Breast epithelium (tissue), 4 donors: ENCODE measurements at places on chromosomes 11 and 22. TPM values are rescaled to one million over a fixed set of nuclear protein-coding genes. Genes with fewer than 3 reads are reported as not detected.

GRCh38 chr11:62555464-62556107 lies 9.0 kb upstream of the AHNAK start:
- H3K27ac ChIP-seq = peak overlapping the region; percentile 98
- no peaks in the 10 kb centered on the region for H3K27me3 ChIP-seq
- H3K4me1 ChIP-seq = peaks cover 39% of the 10 kb centered on the region

DNA sequence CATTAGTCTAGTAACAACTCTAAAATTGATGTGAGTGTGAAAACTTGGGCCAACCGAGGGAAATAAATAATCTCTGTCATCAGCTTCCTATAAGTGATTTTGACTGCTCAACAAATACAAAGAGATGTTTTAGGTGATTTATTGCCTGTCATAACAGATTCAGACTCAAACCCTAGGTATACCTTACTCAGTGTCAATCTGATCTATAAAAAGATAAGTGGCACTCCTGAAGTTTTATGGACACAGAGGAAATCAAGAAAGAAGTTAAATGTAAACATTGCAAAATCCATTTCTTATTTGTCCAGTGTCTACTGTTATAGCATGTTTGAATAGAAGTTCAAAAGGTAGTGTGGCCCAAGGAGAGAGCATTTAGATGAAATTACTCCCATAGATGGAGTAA lies 30.4 kb upstream of the TYR start:
- no peaks in the 10 kb centered on the region for H3K36me3 ChIP-seq
- H3K4me1 ChIP-seq = no peaks in the 10 kb centered on the region
- no peak overlapping the region for H3K4me3 ChIP-seq
- DNase-seq = no peak

- H3K4me3 ChIP-seq = no peak overlapping the region
- no peaks in the 10 kb centered on the region for H3K4me1 ChIP-seq
- no peaks in the 10 kb centered on the region for H3K36me3 ChIP-seq
- no peak for DNase-seq
Measured at GRCh38 chr22:37241351-37242142, 2.5 kb downstream of the RAC2 start.

- no peaks in the 10 kb centered on the region for H3K4me1 ChIP-seq
- H3K27ac ChIP-seq = no peak overlapping the region
- H3K36me3 ChIP-seq = no peaks in the 10 kb centered on the region
Measured at GRCh38 chr22:27247701-27248434, 553.7 kb downstream of the MN1 start.

ZW10 gene
- 20.8 TPM for total RNA-seq

DNA sequence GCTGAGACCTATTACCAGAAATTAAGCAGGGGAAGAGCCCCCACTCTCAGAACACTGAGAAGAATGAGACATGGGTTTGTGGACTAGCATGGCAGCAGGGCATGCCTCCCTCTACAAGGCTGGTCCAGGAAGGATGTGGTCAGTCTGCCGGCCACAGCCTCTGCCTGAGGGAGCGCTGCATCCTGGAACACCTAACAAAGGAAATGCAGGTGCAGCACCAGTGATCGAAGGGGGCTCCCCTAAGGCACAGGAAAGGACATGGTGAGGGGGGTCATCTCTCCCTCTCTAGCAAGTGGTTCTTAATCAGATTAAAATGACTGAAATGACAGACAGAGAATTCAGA lies 40.6 kb upstream of the ARL14EP start:
- H3K4me1 ChIP-seq = no peaks in the 10 kb centered on the region
- no peaks in the 10 kb centered on the region for H3K27me3 ChIP-seq
- H3K4me3 ChIP-seq = no peak overlapping the region

DNA sequence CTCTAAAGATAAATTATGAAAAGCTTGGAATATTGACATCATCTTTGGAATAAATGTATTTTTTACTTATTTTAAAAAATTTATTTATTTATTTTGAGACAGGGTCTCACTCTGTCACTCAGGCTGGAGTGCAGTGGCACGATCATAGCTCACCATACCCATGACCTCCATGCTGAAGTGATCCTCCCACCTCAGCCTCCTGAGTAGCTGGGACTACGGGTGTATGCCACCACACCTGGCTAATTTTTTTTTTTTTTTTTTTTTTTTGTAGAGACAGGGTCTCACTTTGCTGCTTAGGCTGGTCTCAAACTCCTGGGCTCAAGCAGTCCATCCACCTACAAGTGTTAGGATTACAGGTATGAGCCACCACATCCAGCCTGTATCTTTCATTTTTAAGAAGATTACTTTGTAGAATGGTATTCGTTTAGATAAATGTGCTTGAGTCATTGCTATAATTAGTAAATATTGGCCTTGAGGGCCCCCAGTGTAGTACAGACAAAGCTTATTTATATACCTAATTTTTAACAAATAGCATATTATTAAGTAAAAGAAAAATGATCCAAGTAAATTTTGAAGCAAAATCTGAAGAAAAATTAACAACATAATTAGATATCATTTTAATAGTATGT lies 8.5 kb downstream of the SWAP70 start:
- no peak overlapping the region for H3K27ac ChIP-seq
- H3K36me3 ChIP-seq = no peaks in the 10 kb centered on the region
- no peak for DNase-seq
- no peaks in the 10 kb centered on the region for H3K27me3 ChIP-seq
- H3K4me3 ChIP-seq = no peak overlapping the region

GRCh38 chr11:76225122-76225611 lies 18.9 kb upstream of the WNT11 start:
- H3K4me1 ChIP-seq = no peaks in the 10 kb centered on the region
- DNase-seq = no peak
- H3K36me3 ChIP-seq = no peaks in the 10 kb centered on the region
- peak overlapping the region; percentile 12 for H3K27ac ChIP-seq
- H3K4me3 ChIP-seq = no peak overlapping the region

- H3K27me3 ChIP-seq = no peaks in the 10 kb centered on the region
- no peak for DNase-seq
- H3K36me3 ChIP-seq = no peaks in the 10 kb centered on the region
- H3K4me1 ChIP-seq = no peaks in the 10 kb centered on the region
Measured at GRCh38 chr11:35288817-35289541, 130.4 kb downstream of the SLC1A2 start.

DNA sequence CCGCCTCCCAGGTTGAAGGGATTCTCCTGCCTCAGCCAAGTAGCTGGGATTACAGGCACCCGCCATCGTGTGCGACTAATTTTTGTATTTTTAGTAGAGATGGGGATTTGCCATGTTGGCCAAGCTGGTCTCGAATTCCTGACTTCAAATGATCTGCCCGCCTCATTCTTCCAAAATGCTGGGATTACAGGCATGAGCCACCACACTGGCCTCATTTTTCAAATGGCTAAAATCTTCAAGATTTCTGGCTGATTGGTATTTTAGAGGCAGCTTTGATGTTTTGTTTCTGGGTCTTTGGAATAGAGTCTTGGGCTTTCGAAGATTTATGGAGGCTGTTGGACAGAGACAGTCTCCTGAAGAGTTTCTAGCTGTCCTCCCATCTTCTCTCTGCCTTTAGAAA lies 5.8 kb upstream of the SLC3A2 start:
- no peaks in the 10 kb centered on the region for H3K36me3 ChIP-seq
- H3K27ac ChIP-seq = no peak overlapping the region
- no peak overlapping the region for H3K4me3 ChIP-seq
- no peaks in the 10 kb centered on the region for H3K27me3 ChIP-seq
- DNase-seq = no peak
- peaks cover 12% of the 10 kb centered on the region for H3K4me1 ChIP-seq

- no peaks in the 10 kb centered on the region for H3K27me3 ChIP-seq
- no peak overlapping the region for H3K27ac ChIP-seq
- H3K4me1 ChIP-seq = no peaks in the 10 kb centered on the region
- no peak for DNase-seq
- no peak overlapping the region for H3K4me3 ChIP-seq
Measured at GRCh38 chr11:57900320-57900719, 123.4 kb upstream of the OR9Q1 start.

DNA sequence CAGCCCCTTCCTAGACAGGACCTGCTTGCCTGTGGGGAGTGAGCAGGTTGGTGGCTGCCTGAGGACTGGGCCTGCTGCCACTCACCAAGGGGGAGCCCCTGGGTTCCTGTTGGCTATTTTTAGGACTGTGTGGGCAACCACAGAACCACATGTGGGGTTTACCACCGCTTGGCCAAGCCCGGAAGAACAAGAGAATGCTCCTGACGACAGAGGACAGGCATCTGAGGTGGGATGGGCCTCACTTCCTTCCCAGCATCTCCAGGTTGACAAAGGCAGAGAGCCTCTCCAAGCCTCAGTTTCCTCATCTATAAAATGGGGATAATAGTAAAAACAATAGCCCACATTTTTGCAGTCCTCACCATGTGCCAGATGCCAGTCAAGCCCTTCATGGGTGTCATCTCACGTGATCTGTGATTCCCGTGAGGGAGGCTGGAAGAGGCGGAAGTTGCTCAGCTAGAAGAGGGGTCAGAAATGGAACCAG lies 43.6 kb downstream of the LRRC32 start:
- H3K4me1 ChIP-seq = no peaks in the 10 kb centered on the region
- no peak for DNase-seq
- no peak overlapping the region for H3K27ac ChIP-seq
- H3K4me3 ChIP-seq = no peak overlapping the region
- H3K36me3 ChIP-seq = no peaks in the 10 kb centered on the region
- no peaks in the 10 kb centered on the region for H3K27me3 ChIP-seq

- H3K4me3 ChIP-seq = no peak overlapping the region
- H3K4me1 ChIP-seq = no peaks in the 10 kb centered on the region
- no peak for DNase-seq
- no peaks in the 10 kb centered on the region for H3K27me3 ChIP-seq
- H3K27ac ChIP-seq = no peak overlapping the region
Measured at GRCh38 chr11:66142370-66143263, 72.5 kb downstream of the PACS1 start.

DNA sequence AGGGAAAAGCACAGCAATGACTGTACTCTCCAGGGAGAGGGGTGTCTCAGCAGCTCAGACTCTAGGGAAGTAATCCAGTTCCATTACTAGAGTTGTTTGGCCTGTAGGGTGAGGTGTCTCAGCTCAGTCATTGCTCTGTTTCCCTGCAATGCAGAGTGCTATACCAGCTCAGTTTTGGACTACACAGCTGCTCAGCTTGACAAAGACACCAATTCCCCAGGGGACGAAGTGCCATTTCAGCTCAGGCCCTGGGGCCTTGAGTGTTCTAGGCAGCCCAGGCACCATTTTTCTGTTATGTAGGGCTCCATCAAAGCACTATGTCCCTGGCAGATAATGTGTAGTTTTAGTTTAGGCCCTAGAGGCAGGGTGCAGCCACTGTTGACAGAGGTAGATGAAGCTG lies 18.2 kb downstream of the CALCB start:
- no peaks in the 10 kb centered on the region for H3K27me3 ChIP-seq
- no peak for DNase-seq
- H3K27ac ChIP-seq = no peak overlapping the region
- H3K36me3 ChIP-seq = no peaks in the 10 kb centered on the region
- no peak overlapping the region for H3K4me3 ChIP-seq
- no peaks in the 10 kb centered on the region for H3K4me1 ChIP-seq

GRCh38 chr22:24772493-24773220 lies 1.9 kb downstream of the PIWIL3 start:
- H3K27ac ChIP-seq = no peak overlapping the region
- H3K4me1 ChIP-seq = no peaks in the 10 kb centered on the region
- H3K4me3 ChIP-seq = no peak overlapping the region
- H3K27me3 ChIP-seq = no peaks in the 10 kb centered on the region
- no peaks in the 10 kb centered on the region for H3K36me3 ChIP-seq

GRCh38 chr11:3052567-3052966 lies 4.7 kb downstream of the CARS1 start:
- H3K36me3 ChIP-seq = no peaks in the 10 kb centered on the region
- no peak overlapping the region for H3K27ac ChIP-seq
- no peak for DNase-seq
- no peak overlapping the region for H3K4me3 ChIP-seq

OR8A1 gene
- not detected for total RNA-seq

DNA sequence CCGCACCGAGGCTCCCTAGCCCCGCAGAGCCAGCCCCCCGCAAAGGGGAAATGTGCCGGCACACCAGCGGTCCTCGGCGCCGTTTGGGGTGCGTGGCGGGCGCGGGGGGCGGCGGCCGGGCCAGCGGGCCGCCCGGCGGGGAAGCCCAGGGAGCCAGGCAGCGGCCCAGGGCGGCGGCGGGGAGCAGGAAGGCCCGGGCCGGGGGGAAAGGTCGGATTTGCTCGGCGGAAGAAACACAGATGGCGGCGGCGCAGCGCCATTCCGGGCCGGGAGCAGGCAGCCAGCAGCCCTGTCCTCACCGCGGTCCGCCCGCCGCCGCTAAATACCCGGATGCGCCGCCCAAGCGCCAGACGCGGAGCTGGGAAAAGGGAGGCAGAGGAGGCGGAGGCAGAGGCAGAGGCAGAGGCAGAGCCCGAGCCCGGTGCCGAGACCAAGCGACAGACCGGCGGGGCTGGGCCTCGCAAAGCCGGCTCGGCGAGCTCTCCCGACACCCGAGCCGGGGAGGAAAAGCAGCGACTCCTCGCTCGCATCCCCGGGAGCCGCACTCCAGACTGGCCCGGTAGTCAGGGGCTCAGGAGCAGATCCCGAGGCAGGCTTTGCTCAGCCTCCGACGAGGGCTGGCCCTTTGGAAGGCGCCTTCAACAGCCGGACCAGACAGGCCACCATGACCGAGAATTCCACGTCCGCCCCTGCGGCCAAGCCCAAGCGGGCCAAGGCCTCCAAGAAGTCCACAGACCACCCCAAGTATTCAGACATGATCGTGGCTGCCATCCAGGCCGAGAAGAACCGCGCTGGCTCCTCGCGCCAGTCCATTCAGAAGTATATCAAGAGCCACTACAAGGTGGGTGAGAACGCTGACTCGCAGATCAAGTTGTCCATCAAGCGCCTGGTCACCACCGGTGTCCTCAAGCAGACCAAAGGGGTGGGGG lies 2.6 kb upstream of the GCAT start:
- H3K36me3 ChIP-seq = no peaks in the 10 kb centered on the region
- H3K4me3 ChIP-seq = peak overlapping the region; percentile 69
- peak; percentile 90 for DNase-seq
- peak overlapping the region; percentile 94 for H3K27ac ChIP-seq
